ENCODE measurements at places on chromosomes 7 and 10. TPM values are rescaled to one million over a fixed set of nuclear protein-coding genes. Genes with fewer than 3 reads are reported as not detected.

- DNase-seq, result no peak
Measured at GRCh38 chr10:75736889-75737579, 305.6 kb downstream of the LRMDA start.

- DNase-seq, result no peak
Measured at GRCh38 chr7:24301703-24302102, 17.7 kb downstream of the NPY start.

DNA sequence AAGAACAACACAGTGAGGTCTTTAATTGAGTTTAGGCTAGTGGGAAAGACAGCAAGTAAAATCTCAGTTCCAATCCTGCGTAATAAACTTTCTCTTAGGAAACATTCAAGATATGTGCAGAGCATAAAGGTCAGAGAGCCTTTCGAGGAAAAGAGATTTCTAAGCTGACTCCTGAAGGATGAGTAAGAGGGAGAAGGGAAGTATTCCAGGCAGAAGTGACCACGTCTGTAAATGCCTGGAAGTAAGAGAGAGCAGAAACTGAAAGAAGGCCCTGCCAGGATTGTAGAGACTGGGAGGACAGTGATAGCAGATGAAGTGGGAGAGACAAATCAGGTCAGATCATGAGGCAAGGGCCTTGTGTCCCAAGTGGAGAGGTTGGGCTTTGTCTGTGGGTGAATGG, 41.8 kb downstream of the PNLIPRP3 start:
- no peak for DNase-seq

DNA sequence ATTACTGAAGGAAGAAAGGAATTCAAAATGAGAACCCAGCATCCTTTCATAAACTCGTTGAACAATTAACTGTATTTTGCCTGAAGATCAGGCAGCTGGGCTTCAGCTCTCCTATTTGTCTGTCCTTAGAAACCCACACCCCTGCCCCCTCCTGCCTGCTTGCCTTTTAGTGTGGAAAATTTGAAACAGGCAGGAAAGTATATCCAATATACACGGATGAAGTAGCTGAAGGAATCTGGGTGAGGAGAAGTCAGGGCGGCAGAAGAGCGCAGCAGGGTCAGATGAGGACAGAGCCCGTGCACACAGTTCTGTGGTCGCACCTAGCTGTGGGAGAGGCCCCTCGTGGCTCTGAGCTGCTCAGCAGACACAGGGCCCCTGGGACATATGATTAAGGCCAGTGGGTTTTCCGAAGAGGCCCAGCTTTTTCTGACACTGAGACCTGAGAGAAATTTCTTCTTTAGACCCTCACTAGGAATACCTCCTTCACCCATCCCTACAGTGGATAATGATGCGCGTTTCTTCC, 87.9 kb downstream of the ACTR3B start:
- DNase-seq, result no peak

GRCh38 chr10:509361-510102, 179.9 kb downstream of the DIP2C start:
- DNase-seq, result no peak

GRCh38 chr10:105656856-105657255, 1015.8 kb downstream of the SORCS3 start:
- DNase-seq, result no peak

DNA sequence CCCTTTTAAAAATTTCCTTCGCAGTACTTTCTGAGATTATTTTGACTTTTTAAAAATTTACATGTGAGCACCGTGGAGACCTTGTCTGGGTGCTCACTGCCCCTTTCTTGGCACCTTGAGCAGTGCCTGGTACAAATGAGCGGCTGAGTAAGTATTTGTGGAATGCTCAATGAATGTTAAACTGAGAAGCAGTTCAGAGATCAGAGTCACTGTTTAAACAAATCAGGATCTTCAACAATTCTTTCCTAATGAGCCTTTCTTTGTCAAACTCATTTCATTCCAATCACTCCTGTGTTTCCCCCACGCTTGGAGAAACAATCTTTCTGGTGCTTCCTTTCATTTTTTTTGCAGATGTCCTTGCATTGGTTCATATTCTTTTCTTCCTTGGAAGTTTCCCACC, 611.3 kb upstream of the GALNT17 start:
- DNase-seq, result no peak

- DNase-seq, result no peak
Measured at GRCh38 chr10:129896136-129896859, 67.8 kb downstream of the EBF3 start.

Gene PRPS1L1
- not detected for total RNA-seq

Gene PDSS1
- total RNA-seq, result 18.0 TPM

Gene EEF1AKMT2
- 24.1 TPM for total RNA-seq

Measured in RPMI7951 (cell line).